ENCODE measurements at places on chromosomes 3 and 15. TPM values are rescaled to one million over a fixed set of nuclear protein-coding genes. Genes with fewer than 3 reads are reported as not detected.

The CAPN3 gene
- total RNA-seq = 26.4 TPM

The TUBGCP5 gene
- 10.5 TPM for total RNA-seq

The CASR gene
- 0.30 TPM for total RNA-seq

The CAMK2N2 gene
- 0.43 TPM for total RNA-seq

DNA sequence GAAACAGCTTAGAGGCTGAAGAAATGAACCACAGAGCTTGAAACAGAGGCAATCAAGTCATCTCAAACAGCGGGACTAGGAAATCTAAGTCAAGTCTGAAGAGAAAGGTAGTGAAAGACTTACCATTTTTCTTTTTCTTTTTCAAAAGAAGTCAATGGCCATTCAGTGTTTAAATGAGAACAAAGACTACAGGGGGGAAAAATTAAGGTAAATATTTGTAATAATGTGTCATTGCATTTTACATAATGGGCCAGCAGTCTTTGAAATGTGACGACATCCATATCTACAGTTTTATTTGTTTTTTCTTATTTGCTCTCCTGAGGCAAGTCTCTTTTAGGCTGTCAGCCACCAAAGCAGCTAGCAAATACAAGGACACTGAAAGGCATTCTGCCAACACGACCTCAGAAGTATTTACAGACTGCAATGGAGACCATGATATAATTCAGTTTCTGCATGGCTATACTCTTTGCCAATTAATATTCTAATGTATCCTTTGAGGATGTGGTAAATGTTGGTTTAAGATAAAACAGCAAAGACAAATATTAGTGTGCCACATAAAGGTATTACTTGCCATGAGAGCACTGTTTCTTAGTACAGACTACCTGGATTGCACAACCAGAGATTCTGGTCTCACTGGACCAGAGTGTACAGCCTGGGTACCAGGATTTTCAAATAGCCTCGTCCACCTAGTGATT is 307.0 kb upstream of the THBS1 start:
- peak; percentile 73 for DNase-seq

DNA sequence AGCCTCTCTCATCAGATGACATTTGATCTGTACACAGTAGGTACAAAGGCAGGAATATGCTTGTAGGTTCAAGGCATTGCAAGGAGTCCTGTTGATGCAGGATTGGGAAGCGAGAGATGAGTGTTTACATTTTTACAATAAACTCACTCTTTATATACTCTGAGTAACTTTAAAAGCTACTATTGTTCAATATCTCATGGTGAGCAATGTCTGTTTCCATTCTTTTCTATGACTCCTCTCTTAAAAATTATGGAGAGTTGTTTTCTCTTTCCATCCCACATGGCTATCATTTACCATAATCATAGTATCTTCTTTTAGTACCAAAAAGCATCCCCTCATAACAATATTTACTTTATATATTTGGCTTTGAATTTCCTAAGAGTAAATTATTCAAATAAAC is 314.0 kb upstream of the CDIN1 start:
- DNase-seq = no peak

DNA sequence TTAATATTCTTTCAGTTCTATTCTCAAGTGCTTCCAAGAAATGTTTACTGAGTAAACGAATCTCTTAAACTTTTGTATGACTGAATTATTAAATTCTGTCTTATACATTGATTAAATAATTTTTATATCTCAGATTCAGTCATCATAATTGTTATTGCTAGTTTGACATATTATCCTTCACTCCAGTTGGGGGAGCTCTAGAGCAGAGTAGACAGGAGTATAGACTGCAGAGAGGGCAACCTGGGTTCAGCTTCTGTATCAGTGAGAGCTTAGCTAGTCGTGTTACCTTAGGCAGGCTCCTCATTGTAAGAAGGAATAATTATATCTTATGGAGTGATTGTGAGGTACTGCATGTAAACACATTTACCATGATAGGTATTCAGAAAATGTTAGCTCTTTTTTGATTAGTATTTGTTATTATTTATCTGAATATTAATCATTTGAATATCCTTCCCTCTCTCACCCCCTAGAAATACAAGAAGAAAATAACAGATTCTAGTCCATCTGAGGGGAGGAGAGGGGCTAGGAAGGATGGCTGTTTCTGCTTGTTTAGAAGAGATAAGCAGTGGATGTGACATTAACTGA is 31.0 kb upstream of the ZCWPW2 start:
- DNase-seq = no peak

All from left lobe of liver (tissue), 2 donors.